ENCODE measurements at places on chromosomes 16 and 17.

DNA sequence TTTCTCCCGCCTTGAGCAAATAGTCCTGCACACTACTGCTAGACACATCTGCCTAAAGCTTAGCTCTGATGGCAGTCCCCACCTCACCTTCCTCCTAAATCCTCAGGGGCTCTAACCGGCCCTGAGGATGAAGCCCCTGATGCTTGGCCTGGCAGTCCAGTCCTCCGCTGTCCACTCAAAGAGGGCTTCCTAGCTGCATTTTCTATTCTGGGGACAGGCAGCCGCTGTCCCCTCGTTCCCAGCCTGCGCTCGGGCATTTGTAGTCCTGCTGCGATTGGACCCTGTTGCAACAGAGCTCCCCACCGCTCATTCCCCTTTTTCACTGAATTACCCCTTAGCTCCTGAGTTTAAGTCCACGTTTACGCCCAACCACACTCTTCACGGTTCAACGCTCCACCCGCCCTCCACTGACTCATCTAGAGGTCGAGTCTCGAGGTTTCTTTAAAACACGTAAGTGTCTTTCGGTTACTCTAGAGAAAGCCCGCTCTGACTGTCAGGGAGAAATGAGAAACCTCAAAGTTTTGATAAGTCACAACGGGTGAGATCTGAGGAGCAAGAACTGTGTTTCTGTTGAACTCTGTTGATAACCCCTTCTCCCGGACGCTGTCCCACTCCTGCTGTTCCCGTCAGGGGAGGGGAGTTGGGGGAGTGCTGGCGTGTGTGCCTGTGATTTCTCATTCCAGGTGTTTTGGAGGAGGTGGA lies 4.5 kb downstream of the CCR7 start:
- peak; percentile 68 for DNase-seq

DNA sequence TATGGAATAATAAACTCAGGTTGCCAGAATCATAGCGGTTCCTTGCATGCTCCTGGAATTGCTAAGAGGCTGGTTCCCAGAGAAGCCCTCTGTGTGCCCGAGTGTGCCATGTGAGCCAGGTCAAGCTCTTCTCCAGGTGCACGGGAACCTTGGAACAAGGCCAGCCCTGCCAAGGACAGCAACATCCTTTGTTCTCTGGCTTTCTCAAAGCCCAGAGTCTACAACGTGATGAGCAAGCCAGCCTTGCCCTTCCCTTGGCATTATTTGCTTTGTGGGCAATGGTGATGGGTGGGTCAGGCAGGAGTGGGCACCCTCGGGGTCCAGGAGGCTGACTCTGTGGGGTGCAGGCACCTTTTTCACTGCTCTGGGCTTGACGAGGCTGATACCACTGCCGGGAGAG lies 14.2 kb upstream of the SEC14L1 start:
- DNase-seq: no peak

- no peak for DNase-seq
Measured at GRCh38 chr16:9966569-9967157, 215.6 kb downstream of the GRIN2A start.

GRCh38 chr17:35973333-35974260 lies 7.7 kb downstream of the CCL16 start:
- no peak for DNase-seq

GRCh38 chr16:75761108-75761507 lies 34.8 kb upstream of the CPHXL start:
- no peak for DNase-seq

DNA sequence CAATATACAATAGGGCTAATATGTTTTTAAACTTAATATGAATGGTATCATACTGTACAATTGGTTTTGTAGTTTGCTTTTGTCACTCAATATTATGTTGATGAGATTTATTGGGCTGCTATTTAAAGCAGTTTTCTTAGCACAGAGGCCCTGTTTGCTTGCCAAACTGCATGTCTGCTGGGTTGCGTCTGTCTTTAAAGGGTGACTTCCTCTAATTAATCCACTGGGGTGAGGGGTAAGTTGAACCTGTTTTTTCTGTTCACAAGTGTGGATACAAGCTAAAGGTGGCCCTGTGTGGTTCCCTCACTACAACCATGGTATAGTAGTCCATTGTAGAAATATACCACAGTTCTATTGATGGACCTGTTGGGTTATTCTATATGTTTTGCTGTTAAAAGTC lies 19.7 kb downstream of the TTC19 start:
- DNase-seq: no peak

GRCh38 chr16:80040814-80041213 lies 440.3 kb upstream of the MAF start:
- DNase-seq: no peak

- DNase-seq: no peak
Measured at GRCh38 chr17:62737513-62737912, 70.6 kb downstream of the MARCHF10 start.

- no peak for DNase-seq
Measured at GRCh38 chr17:68260051-68260762, 12.4 kb downstream of the AMZ2 start.

GRCh38 chr17:39175695-39176093 lies 9.7 kb upstream of the ARL5C start:
- no peak for DNase-seq

DNA sequence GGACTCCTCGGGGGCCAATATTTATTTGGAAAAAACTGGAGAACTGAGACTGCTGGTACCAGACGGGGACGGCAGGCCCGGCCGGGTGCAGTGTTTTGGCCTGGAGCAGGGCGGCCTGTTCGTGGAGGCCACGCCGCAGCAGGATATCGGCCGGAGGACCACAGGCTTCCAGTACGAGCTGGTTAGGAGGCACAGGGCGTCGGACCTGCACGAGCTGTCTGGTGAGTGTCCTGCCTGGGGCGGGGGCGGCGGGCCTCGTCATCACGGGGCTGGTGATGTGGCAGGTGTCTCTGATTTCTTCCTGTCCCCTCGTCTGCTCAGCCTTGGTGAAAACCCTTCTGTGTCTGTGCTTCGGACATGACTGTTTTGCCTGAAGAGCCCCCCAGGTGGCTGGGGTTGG lies 5.7 kb downstream of the METRNL start:
- no peak for DNase-seq

DNA sequence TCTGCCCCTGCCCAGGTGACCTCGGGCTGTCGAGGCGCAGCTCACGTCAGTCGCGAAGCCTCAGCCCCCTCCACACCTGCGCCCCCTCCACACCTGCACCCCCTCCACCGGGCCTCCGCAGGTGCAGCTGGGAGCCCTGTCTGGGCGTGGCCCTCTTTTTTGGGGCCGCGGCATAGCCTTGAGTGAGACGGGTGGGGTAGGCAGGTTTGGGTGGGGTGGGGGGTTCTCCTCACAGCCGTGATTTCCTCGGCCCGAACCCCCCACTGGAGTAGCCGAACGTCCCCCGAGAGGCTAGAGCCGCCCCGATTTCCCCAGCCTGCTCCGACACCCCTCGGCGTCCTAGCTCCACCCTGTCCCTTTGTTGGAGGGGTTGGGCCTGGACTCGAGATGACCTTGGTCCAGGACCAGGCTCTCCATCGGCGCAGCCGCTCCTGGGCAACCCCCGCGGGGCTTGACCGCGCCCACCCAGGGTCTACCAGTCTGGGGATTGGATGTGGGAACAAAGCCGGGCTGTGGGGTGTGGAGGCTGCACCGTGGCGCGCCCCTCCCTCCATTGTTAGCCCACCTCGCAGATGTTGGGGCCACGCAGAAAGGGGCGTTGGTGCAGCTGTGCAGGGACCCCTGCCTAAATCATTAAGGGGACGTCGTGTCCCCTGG lies 626 bp downstream of the TUBB3 start:
- DNase-seq: no peak

- no peak for DNase-seq
Measured at GRCh38 chr17:17253406-17253805, 16.4 kb upstream of the FLCN start.

- no peak for DNase-seq
Measured at GRCh38 chr17:41417127-41417526, 7.3 kb downstream of the KRT37 start.

DNA sequence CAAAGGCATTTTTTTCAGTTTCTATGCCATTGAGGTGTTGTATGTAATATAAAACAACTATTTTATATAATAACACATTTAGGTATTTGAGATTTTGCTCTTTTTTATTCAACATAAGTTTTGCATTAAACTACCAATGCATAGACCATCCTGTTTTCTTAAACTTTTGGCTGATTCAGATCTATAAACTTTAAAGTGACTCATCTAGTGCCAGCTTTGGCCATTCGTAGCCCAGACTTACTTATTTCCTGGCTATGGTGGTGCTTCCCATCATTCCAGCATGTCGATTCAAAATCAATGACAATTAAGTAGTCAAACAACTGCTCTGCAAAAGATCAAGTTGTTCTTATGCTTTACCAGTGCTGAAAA lies 3.1 kb downstream of the ERI2 start:
- no peak for DNase-seq

DNA sequence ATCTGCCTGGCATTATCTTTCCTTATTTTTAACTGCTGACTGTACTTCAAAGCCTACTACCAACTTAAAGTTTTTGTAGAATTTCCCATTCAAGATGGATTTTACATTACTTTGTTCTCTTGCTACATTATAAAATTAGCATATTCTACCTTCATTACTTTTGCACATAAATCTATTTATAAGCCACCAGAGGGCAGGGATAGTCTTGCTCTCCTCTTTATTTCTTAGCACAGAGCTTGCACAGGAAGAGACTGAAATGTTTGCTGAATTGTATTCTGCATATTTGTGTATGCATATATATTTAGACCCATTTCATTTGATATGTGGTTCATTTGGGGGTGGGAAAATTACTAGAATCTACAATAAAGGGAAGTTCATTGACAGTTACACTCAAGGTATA lies 108.0 kb downstream of the SKAP1 start:
- DNase-seq: no peak

GRCh38 chr16:49050607-49051006 lies 231.0 kb downstream of the CBLN1 start:
- DNase-seq: no peak

GRCh38 chr16:86480444-86480843 lies 29.9 kb upstream of the FOXF1 start:
- no peak for DNase-seq

DNA sequence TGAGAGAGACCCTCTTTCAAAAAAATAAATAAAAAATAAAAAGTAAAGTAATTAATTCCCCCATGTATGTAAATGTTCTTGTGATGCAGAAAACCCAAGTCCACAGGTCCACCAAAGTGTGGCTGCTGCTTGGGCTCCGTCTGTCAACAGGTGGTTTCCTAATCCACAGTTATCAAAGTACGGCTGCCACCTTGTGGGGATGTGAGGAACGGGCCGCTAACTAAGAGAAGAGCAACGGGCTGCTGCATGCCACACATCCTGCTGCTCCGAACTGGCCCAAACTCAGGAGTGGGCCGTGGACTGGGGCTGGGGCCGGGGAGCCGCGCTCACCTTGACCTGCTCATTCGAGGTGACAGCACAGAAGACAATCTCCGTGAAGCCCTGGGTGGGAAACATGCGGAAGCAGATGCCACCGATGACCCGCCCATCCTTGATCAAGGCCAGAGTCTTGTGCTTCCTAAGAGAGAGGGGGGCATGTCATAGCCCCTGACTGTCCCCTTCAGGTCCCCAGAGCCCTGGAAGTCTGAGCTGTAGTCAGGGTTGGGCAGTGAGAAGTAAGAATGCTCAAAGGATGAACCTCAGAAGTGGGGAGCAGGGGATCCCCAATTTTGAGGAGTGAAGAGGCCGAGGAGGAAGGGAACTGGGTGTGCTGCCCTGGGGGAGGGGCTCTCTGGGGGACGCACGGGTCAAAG lies 4.3 kb downstream of the KAT2A start:
- peak; percentile 77 for DNase-seq

GRCh38 chr16:14559809-14560241 lies 70.2 kb downstream of the PARN start:
- no peak for DNase-seq

GRCh38 chr16:1097156-1097555 lies 1.1 kb upstream of the C1QTNF8 start:
- DNase-seq: no peak

DNA sequence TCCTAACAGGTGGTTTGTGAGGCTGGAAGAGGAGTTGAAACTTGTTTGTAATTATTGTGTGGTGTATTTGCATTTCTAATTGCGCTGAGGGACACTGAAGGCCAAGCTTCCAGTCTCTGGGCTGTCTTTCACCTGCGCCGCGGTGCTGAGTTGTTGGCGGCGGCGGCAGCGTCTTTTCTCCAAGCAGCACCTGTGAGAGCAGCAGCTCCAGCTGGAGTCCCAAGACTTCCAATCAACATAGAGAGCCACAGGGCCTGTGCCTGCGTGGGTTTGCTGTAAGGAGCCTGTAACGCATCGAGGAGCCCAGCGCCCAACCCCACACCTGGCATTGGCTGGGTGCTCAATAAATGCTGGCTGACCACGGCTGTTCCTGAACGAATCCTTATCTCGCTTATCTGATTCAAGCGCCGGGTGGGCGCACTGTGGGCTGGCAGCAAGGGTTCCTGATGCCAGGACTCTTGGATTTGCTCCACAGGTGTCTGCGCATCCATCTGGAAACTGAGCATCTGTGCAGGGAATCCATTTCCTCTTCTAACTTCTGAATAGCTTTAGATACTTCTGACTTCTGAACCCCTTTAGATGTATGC lies 138.1 kb downstream of the ASIC2 start:
- DNase-seq: no peak

- no peak for DNase-seq
Measured at GRCh38 chr17:70848785-70849184, 679.5 kb downstream of the KCNJ2 start.

DNA sequence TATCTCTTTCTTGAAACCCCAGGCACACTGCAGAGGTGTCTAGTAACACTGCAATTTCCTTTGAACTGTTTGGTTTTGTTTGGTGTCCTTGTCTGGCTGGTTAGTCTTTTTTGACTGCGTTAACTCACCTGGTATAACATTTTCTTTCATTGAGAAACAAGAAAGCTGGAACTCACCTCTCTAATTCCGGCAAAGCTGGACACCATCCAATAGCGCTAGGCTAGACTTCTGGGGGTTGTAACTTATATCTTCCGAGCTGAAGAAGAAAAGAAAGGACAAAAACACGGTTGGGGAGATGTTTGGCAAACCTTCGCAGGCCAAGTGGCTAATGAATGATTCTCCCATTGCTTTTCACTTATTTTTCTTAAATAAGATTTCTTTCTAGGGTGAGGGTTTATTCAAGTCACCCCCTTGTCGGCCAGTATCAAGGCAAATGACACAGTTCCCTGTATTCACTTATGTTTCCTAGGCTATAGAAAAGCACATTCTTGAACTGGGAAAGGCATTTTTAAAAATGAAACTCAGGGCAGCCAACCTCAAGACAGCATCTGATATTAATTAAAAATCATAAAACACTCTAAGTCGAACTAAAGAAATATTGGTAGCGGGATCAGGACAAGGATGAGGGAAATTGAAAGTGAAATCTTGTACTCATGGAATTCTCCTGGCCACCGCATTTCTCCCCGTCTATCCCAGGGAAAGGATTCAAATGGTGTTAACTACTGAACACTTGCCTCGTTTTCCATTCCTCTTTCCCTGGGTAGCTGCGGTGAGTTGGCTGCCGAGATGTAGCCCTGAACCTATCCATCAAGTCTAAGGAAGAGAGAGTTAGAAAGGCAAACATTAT lies 95.9 kb upstream of the ZFHX3 start:
- DNase-seq: no peak

Measured in activated effector memory CD4-positive, alpha-beta T cell treated with Interleukin-2 at 50 U/mL for 16 hours (primary cell).